ENCODE measurements at places on chromosomes 7 and 10.

- no peak for DNase-seq
Measured at GRCh38 chr7:51016546-51016945, 233.8 kb upstream of the GRB10 start.

- DNase-seq: no peak
Measured at GRCh38 chr7:95693551-95694333, 78.6 kb upstream of the DYNC1I1 start.

GRCh38 chr10:124087672-124088634, 5.4 kb downstream of the CHST15 start:
- DNase-seq: no peak

DNA sequence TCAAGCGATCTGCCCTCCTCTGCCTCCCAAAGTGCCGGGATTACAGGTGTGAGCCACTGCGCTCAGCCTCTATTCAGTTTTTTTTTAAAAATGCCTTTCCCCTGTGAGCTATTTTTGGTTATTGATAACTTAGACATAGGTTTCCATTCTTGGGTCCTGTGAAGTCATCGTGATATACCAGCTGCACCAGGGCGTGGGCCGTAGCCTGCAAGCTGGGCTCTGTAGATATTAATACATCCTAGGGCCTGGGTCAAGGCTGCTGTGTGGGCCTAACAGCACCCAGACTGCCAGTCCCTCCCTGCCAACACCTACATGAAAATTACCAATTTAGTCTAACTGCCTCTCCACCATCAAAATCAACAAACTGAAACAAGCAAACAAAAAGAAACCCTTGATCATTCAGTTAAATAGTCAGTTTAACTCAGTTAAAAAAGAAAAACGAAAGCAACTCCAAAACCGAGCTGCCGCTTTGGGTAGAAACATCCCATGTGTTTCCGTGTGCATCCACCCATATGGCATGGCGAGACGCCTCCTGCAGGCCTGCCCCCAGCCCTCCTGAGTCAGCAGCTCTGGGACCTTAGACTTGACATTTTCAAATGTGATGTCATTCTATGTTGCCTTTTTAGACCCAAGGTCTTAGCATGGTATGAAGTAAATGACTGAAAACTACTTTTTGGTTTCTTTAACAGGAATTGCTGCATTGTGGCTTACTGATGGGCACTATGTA, 330.2 kb downstream of the GLRX3 start:
- no peak for DNase-seq

DNA sequence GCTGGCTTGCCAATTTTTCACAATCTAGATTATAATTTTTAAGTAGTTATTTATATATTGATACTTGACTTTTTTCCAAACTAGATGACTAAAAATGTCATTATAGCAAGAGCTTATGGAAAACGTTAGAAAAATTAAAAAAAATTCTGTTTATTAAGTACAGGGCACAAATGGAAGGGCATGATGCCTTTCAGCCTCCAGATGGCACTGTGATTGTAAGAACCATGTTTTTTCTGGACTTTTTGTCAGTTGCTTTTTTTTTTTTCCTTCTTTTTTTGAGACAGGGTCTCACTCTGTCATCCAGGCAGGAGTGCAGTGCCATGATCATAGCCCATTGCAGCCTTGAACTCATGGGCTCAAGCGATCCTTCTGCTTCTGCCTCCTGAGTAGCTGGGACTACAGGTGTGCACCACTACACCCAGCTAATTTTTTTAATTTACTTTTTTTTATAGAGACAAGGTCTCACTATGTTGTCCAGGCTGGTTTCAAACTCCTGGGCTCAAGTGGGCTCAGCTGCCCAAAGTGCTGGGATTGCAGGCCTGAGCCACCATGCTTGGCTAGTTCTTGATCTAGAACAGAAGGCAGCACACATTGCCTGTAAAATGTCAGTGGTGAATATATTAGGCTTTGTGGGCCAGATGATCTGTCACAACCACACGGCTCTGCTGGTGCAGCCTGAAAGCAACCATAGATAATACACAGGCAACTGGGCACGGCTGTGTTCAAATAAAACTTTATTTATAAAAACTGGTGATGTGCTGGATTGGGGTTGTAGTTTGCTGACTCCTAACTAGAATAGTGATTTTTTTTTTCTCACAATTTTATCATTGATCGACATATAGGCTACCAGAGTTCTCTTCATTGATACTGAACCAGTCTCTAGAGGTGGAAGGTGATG, 27.4 kb downstream of the UCMA start:
- no peak for DNase-seq

GRCh38 chr7:3641582-3641981, 340.5 kb downstream of the SDK1 start:
- no peak for DNase-seq

DNA sequence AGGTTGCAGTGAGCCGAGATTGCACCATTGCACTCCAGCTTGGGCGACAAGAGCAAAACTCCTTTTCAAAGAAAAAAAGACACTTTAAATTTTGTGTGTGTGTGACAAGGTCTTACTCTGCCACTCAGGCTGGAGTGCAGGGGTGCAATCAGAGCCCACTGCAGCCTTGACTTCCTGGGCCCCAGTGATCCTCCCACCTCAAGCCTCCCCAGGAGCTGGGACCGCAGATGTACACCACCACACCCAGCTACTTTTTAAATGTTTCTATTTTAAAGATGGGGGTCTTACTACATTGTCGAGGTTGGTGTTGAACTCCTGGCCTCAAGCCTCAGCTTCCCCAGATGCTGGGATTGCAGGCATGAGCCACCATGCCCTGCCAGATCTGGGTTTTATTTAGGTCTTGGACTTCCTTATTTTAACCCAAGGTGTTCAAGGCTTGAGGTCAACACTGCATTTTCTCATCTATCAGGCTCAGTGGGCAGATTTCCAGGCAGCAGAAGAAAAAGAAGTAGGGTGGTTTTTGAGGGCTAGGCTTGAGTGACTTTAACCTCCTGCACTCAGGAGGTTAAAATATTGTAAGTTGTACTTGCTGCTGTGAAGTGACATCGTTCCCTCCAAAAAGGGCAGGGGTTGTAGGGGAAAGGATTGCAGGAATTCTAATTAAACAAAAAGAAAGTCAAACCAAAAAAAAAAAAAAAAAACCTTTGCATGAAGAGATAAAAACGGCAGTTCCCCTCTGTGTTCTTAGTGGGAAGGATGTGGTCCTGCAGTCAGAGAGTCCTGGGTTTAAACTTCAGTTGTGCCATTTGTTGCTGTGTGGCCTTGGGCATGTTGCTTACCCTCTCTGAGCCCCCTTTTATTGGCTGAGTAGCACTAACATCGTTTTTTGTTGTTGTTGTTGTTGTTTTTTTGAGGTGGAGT, 71.5 kb downstream of the CARD11 start:
- DNase-seq: no peak

DNA sequence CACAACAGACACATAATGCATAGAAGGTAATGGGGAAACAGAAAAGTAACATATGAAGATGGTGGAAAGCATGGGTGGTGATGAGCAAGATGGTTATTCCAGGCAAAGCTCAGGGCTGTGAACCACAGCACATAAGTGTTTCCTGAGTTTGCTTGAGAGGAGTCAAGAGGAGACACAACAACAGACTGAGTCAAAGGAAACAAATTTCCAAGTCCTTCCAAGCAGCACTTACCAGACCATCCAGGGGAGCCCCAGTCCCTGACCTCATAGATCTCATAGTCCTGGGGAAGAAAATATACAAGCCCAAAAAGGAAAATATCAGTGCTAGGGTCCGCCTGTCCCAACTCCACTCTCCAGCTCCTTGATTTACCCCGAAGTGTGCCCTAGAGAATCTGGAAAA, 216.6 kb upstream of the FZD1 start:
- DNase-seq: no peak

- no peak for DNase-seq
Measured at GRCh38 chr7:41466760-41467384, 236.0 kb downstream of the INHBA start.

DNA sequence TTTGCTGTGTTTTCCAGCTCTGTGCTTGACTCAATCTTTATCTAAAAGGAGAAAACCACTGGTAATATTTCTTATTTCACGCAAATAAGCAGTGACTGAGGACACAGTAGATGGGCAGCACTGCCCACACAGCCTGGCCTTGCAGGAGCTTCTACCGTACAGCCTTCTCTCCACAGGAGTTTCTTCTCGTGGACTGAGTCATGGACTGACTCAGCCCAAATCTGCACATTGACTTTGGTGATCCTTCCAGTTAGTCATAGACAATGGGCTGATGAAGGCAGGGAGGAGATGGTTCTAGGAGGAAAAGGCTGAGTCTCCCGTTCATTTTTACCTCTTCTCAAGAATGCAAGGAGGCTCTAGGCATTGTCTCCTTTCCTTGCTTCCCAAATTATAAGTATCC, 200.7 kb downstream of the RAPGEF5 start:
- no peak for DNase-seq

GRCh38 chr10:97888641-97889262, 39.1 kb downstream of the GOLGA7B start:
- DNase-seq: no peak

GRCh38 chr7:119232091-119232490, 1007.6 kb downstream of the ANKRD7 start:
- no peak for DNase-seq

DNA sequence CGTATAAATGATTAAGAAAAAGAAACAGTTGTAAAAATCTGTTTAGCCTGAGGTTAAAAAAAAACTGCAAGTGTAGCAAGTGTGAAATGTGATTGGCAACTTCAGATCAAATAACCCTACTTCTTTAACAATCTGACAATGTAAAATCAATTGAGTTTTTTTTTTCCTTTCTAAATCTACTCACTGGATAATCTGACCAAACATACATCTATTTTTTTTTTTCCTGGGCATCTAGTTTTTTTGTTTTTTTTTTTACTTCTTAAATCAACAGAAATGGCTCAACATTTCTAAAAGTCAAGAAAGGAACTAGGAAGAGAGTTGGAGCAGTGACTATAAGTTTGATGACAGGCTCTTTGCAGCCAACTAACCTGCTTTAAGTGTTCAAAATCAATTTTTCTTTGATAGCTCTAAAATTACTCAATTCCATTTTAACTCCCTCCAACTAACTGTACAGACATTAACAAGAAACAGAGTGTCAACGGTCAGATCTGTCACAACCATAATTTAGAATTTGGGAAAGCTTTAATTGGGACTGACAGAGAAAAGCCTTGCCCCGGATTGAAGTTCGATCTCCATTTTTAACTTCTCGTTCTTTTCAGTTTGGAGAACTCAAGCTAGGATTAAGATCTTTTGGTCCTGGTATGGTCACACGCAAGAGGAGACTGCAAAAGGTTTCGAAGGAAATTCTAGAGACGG, 1.2 kb downstream of the ARL3 start:
- DNase-seq: no peak

- no peak for DNase-seq
Measured at GRCh38 chr7:89223900-89224395, 428.4 kb upstream of the TEX47 start.

DNA sequence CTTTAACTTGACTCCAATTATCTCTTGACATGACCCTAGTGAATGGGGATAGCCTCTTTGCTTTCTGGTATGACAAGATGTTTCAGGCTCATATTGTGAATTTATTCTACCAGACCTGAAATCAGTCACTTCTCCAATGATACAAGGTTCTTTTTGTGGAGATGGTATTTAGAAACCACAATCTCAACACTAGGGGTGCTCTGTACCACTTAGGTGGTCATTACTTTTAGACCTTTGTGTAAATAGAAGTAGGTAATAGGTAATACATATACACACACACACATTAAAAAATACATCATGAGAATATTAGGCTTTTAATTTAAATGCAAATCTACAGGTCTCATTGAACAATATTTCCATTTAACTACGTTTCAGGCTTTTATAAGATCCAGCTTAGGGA, 199.0 kb upstream of the RHOBTB1 start:
- DNase-seq: no peak

- no peak for DNase-seq
Measured at GRCh38 chr7:77910124-77910523, 111.6 kb downstream of the PHTF2 start.

DNA sequence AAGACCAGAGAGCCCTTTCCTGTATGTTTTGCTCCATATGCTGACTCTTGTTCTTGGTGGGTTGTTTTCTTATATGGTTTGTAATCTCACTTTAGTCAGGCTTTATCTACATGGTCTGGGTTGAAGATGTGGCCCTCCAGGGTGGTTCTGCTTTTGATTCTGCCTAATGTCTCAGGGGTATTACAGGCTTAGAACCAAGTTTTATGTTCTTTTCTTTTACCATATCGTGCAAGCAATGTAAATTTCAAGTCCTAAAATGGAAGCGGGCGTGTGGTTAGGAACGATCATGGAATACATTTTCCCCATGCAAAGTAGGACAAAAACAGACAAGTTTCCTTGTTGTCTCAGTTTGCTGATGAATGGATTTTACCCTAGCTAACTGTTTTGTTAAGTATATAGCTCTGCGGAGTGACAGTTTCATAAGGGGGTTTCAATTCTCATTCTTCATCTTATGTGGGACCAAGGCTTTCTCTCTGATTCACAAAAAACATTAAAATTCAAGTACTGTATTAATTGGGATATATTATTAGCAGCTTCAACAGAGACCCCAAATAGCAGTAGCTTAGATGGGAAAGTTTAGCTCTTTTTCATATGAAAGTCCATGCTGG, 58.7 kb downstream of the MTURN start:
- DNase-seq: no peak

DNA sequence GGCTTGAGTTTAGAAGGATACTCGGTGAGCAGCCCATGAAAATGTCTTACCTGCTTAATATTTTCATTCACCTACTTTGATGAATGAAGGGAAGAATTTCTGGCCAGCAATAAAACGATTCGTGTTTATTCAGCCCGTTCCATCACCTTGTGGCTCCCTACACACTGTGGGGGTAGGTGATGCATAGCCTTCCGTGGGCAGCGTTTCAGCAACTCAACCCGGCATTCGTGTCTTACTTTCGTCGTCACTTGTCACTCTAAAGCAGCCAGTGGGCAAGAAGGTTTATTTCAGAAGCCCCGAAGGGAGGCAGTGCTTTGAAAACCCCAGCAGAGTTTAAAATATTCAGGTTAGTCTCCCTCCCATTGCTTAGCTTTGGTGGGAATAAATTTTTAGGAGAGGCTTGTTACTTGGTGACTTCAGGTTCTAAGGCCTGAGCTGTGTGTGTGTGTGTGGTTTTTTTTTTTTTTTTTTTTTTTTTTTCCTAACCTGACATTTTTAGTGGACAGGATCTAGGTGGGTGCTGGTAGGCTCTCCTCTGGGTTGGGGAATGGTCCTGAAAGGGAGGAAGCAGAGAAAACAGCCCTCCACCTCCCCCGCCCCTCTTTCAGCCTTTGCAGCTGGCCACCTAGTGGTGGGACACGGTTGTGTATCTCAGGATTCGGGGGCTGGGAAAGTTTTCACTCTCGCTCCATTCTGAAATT, 1.8 kb downstream of the GRK5 start:
- peak; percentile 60 for DNase-seq

- DNase-seq: no peak
Measured at GRCh38 chr7:72453471-72453870, 41.3 kb upstream of the CALN1 start.

DNA sequence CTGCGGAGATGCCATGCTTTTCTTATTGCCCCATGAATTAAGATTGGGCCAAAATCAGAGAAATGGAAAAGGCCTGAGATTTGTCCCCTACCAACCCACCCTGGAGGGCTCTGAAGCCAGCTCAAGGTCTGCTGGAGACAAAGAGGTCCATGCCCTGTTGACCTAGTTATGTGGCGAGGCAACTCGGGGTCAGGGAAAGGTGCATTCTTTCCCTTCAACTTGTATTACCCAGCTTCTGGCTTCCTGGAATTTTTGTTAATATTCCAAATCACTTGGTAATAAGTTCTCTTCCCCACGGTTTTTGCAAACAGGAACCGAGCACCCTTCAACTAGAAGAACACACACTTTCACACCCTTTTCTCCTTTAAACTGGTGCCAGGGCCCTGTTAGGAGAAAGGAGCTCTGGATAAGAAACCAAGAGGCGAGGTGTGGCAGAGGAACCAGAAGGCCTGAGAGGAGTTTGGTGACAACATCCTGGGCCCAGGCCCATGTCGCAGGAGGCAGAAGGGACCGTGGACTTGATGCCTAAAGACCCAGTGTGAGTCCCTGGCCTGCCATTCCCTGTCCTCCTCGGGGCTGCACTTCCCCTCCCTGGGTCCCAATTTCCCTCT, 12.5 kb upstream of the SFRP5 start:
- DNase-seq: no peak

Measured in CD4-positive, alpha-beta T cell treated with Interleukin-10 for 1 hour (primary cell).